ENCODE measurements at places on chromosomes 3 and 15.

DNA sequence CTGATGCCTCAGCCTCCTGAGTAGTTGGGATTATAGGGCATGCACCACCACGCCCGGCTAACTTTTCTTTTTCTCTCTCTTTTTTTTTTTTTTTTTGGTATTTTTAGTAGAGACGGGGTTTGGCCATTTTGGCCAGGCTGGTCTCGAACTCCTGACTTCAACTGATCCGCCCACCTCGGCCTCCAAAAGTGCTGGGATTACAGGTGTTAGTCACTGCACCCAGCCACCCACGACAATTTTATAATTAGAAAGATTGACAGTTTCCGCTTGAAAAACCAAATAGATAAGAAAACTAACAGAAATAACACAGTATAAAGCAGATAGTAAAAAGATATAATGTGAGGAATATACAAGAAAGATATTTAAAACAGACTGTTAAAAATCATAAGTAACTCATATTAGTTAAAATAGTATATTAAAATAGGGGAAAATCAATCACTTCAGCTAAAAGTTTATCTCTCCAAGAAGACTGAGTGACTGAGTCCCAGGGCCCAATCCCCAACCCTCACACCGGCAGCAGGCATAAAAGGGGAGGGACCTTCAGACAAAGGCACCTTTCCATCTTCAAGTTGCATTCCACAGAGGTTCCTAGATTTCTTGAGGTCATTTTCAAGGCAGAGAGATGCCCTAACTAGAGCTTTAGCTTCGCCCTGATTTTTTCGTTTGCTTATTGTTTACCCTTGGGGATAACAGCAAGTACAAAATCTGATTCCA, 1.4 kb upstream of the WHAMM start:
- DNase-seq = no peak

GRCh38 chr15:33194237-33194636, 277 bp downstream of the FMN1 start:
- peak; percentile 75 for DNase-seq

DNA sequence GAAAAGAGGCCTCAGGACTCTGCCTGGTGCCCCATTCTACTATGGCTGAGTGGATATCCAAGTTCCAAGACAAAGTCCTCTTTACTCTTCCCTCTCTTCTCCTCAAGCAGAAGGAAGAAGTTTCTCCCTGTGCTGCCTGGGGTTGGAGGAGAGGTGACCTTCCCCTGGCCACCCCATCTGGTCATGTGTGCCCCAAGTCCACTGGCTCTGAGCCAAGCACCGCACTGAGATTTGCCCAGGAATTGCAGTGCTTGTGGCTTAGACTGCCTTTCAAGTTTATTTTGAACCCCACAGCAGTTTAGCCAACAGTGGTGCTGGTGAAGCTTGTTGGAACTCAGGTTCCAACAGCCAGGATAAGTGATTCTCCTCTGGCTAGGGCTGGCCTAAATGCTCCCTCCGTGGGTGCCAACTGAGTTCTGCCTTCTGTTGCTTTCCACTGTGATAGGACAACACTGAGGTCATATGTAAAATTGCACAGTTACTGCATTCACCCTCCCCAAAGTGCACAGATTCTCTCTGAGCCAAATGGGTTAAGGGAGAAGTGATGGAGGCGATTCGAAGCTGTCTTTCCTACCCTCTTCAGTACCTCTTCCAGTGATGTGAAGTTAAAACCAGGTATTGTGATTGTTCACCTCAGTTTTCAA, 69.9 kb downstream of the TMCO5A start:
- DNase-seq = no peak

- DNase-seq = no peak
Observed at GRCh38 chr3:113927556-113927955, 20.3 kb upstream of the ZDHHC23 start.

DNA sequence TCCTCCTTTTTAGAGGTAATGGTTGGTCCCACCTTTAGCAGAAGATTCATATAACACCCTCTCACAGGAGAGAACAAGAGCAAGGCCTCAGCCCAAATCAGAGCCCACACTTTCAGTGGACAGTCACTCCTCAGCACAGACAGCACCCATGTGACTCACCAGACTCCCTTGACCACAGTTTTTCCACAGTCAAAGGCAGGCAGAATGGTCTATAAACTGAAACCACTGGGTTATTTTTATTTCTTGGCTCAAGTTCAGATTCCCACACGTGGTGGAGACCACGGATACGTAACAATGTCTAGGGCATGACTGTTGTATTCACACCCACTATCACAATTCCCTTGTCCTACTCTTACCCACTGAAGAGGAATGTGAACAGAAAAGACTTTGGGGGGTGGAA, 237.8 kb upstream of the UBE2E1 start:
- no peak for DNase-seq

DNA sequence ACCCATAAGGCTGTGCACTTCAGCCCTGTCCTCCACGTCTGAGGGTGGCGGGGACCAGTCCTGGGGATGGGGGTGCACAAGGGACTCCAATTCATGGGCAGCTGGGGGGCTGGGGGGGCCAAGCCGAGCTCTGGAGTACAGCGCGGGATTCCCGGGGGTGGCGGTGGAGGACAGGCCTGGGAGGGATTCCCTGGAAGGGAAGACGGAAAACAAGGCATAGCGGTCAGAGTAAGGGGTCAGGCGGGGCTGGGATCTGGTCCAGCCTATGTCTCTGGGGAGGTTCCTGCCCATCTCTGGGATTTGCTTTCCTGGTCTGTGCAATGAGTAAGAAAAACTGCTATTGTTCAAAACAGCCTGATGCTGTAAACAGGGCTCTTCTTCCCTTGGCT, 8.1 kb upstream of the IGDCC3 start:
- no peak for DNase-seq

GRCh38 chr15:70142322-70143191, 44.8 kb upstream of the TLE3 start:
- no peak for DNase-seq

DNA sequence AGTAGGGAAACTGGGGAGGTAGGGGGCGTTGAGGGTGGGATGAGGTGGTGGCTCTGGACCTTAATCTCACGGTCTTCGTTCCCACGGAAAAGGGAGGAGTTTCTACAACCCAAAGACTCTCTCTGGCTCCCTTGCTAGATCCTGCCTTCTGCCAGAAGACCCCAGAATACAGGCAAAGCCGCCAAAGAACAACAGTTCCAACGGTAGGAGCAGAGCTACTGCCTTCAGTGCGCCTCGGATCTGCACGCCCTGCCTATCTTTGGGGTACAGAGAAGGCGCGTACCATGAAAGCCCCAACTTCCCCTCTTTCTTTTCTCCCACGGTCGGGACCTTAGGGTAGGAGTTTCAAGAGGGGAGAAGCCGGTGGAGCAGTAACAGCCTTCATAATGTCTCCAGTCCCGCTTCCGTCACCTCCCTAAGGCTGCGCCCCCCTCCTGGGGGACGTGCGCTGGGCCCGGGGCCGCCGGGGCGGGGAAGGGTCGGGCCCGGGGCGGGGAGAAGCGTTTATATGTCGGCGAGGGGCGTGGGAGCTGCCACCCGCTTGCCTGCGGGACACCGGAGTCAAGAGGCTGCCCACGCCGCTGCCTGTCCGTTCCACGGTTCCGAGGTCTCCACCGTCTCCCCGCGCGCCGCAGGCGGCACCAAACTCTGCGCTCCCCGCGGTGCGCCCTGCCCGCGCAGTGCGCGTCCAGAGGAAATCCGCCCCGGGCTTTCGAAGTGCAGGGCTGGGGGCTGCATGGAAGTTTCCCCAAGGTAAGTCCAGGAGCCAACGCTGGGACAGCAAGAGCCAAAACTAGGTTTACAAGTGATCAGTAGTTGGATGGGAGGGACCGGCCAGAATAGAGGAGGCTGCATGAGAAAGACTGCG, at the start of gene COL6A6:
COL6A6 (plus strand) TSS at position 533 of the 868 bp plus-strand sequence. CDS start 43,188 bp downstream, outside the sequence.
- peak; percentile 63 for DNase-seq

GRCh38 chr15:48976444-48977088, 12.8 kb upstream of the SHC4 start:
- DNase-seq = no peak

DNA sequence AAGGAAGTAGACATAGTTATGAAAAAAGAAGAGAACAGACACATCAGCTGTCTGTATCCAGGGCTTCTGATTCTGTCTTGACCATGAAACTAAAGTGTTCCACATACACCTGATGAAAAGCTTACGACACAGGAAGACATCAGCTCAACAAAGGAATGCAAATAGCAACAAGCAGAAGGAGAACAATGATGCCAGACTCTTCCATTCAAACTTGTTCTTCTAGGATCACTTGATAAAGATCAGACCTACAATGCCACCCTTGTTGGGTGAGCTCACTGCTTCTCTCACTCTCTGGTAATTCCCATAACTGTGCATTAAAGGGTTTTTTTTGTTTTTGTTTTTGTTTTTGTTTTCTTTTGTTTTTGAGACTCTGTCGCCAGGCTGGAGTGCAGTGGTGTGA, 49.7 kb downstream of the GATM start:
- no peak for DNase-seq

DNA sequence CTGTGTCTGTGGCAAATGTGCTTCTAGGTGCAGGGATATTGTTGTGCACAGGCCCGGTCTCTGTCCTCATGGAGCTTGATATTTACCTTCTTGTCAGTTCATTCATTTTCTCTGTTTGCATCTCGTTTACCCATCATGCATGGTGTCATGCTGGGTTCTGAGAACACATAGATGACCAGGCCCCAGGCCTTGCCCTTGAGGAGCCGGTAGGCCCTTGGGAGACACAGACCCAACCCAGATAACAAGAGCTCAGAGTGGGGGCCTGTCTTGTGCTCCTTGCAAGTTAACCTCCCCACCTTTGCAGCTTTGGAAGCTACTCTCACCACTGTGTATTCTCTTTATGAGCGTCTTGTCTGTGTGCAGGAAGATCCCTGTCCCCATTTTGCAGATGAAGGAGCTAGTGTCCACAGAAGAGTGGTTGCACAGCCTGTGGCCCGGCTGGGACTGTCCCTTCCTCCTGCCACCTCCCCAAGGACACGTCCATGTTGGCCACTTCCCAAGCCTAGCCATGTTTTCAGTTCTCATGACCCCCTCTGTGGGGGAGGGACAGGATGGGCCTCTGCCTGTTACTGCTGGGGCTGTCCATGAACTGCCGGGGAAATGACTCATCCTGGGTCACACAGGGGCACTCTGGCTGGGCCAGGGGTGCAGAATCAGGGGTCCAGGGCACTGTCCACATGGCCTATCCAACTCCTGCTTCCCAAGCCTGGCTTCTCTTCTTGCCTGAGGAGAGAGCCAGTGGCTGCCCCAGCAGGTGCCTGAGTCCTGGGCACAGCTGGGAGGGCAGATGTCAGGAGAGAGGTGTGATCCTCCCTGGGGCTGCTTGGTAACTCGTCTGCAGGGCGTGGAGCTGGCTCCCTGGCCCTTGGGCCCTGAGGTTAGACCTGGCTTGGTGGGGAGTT, 3.4 kb downstream of the SNX33 start:
- DNase-seq = no peak

DNA sequence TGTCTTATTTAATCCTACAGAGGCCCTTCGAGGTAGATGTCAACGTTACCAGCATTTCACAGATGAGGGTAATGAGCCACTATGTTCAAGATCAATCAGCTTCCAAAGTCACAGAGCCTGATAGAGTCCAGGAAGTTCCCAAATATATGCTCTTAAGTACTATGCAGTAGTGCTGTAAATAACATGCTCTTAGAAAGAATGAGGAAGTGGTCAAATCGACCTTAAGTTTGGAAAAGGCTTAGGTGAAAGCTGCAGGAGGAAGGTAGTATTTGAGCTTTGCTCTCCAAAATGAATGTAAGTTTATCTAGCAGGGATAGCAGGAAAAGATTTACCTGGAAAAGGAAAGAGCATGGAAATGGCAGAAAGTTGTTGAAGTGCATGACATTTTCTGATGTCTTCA, 234.0 kb downstream of the RBMS3 start:
- DNase-seq = no peak

- DNase-seq = no peak
Observed at GRCh38 chr15:73454096-73454495, 11.1 kb downstream of the REC114 start.

DNA sequence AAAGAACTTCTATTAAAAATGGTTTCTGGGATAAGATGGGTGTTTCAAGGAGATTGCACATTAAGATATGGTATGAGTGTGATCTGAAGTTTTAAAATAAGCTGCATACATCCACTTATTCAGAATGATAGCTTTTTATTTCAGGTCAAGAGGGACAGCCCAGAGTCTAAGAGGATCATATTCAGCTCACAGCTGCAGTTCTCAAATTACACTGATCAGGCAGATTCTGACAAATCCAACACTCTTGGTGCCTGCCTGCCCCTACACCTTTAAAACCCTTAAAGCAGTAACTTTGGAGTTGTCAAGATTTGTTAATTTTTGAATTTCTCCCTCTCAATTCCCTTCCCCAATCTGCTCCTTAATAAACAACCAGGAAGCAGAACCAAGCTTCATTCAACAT, 9.1 kb upstream of the TMEM87A start:
- DNase-seq = no peak

GRCh38 chr15:69834761-69835160, 263.0 kb downstream of the TLE3 start:
- no peak for DNase-seq

- peak; percentile 62 for DNase-seq
Observed at GRCh38 chr3:126261037-126261436, 80.7 kb upstream of the ALDH1L1 start.

- no peak for DNase-seq
Observed at GRCh38 chr15:65561934-65562333, 31.7 kb downstream of the HACD3 start.

- no peak for DNase-seq
Observed at GRCh38 chr3:39088889-39089288, 18.5 kb downstream of the GORASP1 start.

DNA sequence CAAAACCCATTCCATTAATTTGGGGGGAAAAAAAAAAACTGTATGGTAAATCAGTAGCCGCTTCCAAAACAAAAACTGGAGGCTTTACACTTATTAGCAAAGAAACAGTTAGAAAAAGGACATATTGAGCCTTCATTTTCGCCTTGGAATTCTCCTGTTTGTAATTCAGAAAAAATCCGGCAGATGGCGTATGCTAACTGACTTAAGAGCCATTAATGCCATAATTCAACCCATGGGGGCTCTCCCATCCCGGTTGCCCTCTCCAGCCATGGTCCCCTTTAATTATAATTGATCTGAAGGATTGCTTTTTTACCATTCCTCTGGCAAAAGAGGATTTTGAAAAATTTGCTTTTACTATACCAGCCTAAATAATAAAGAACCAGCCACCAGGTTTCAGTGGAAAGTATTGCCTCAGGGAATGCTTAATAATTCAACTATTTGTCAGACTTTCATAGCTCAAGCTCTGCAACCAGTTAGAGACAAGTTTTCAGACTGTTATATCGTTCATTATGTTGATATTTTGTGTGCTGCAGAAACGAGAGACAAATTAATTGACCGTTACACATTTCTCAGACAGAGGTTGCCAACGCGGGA, 9.4 kb upstream of the RPL24 start:
- no peak for DNase-seq

Measured in ecto neural progenitor cell (in vitro differentiated cells).